ENCODE measurements at places on chromosomes 12 and 14.

DNA sequence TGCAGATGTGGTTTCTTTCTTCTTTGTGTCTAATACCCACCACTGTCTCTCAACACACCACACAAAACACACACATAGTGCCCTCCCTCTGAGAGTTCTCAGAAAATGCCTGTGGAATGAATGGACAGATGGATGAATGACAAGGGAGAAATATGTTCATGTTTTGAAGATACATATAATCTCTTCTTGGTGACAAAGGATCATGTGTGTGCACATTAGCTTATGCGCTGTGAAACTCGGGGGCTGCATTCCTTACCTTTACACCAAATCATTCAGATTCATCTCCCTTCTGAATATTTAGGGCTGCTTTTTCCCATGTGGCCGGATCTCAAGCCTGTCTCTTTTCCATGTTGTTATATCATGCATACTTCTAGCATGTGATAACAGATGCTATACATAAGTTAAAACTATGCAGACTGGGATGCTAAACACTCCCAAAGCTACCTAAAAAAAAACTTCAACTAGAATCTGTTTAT, 111.4 kb downstream of the EPS8 start:
- no peak for DNase-seq

- DNase-seq: no peak
Observed at GRCh38 chr12:24232531-24232930, 283.1 kb upstream of the SOX5 start.

GRCh38 chr14:79578470-79578869, 632.8 kb downstream of the DIO2 start:
- DNase-seq: no peak

- DNase-seq: no peak
Observed at GRCh38 chr12:132774646-132775275, 13.1 kb upstream of the ANKLE2 start.

- no peak for DNase-seq
Observed at GRCh38 chr12:105158876-105159275, 51.3 kb downstream of the WASHC4 start.

DNA sequence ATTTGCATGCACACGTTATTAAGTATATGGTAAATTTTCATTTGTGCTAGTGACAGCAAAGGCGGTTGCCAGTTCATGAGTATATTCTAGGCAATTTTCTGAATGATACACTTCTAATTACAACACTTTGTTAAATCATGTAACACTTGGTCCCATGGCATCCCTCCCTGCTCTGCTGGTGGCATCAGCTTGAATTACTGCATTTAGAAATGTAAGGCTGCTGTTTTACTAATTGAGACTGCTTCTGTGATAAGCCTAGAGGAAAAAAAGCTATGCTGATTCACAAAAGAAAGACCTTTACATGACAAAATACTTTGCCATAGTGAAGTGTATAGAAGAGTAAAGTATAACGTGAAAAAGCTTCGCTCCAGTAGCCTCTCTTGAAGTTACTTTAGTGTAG, 636.1 kb downstream of the KCNH5 start:
- DNase-seq: no peak

DNA sequence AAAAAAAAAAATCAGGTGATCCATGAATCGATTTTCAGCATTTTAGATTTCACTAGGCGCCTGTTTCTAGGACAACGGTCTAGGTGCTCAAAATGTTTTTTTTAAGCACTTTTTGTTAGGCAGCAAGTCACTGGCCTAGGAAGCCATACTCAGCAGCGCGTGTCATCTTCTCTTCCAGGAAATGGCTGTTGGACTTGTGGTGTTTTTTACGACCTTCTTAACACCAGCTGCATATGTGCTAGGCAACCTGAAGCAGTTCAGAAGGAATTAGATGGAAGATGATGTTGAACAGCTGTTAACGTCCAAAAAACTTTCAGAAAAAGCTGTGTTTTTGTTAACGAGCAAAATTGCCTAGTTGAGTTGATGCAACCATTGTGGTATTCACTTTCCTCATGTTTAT, 868 bp downstream of the COX8C start:
- no peak for DNase-seq

DNA sequence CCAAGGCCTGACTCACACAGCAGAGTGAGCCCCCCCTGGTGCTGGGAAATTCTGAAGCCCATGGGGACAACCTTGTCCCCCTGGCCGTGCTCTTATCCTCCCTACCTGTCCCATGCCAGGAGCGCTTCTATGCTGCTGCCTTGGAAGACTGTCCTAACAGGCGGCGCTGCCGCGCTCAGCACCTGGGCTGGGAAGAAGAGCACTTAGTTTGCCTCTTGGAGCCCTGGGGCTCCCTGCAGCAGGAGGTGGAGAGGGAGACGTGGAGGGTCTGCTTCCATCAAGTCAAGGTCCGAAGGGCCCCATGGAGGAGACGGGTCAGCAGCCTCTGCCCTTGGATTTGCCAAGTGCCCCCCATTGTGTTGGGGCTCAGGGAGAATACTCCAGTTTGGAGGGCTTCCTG, 300.5 kb downstream of the CACNA1C start:
- no peak for DNase-seq

- no peak for DNase-seq
Observed at GRCh38 chr14:103157969-103158368, 34.7 kb downstream of the TNFAIP2 start.

DNA sequence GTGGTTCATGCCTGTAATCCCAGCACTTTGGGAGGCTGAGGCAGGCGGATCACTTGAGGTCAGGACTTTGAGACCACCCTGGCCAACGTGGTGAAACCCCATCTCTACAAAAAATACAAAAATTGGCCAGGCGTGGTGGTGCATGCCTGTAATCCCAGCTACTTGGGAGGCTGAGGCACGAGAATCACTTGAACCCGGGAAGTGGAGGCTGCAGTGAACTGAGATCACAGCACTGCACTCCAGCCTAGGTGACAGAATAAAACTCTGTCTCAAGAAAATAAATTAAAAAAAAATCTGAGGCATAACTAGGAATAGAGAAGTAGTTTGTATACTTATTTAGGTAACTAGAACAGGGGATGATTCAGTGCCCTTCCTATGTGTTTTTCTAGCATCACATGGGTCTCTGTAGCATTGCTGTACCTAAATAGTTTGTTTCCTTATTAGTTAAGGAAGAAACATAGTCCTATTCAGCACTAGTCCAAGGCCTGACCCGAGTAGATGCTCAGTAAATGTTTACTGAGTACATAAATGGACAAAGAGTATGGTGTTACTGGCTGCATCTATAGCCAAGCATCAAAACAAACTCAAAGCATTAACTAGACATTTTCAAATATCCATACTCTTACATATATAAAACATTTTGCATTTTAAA, 21.7 kb downstream of the TAOK3 start:
- DNase-seq: no peak

DNA sequence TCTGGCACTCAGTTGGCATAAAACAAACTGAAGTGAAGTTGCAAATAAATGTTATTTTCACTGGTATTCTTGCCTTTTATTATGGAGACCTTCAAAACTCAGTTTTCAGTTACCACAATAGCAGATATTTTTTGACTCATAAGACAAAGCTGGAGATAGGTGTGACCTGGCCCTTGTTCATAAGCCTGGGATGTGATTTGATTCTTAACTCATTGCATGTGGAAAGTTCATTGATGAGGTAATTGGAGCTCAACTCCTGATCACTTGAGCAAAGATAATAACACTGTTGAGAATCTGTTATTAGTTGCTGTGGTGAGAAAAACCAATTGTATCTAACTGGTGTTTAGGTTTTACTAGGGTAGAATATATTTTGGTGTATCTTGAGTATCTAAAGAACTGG, 105.1 kb downstream of the AEBP2 start:
- no peak for DNase-seq

DNA sequence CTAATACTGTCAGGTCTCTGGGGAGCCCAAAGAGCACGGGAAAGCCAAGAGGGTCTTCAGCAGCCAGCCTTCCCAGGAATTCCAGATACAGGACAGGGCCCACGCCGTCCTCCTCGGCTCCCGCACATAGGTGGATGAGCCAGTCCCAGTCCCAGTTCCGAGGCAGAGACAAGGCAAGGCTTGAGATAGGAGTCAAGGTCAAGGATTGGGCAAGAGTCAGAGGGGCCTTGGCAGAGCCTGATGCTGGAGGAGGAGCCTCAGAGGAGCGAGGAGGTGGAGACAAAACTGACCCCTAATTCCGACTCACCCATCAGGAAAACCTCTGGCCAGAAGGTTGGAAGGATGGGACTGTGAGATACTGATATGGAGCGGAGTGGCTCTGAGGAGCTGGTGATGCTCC, 21.0 kb downstream of the KRT80 start:
- DNase-seq: no peak

DNA sequence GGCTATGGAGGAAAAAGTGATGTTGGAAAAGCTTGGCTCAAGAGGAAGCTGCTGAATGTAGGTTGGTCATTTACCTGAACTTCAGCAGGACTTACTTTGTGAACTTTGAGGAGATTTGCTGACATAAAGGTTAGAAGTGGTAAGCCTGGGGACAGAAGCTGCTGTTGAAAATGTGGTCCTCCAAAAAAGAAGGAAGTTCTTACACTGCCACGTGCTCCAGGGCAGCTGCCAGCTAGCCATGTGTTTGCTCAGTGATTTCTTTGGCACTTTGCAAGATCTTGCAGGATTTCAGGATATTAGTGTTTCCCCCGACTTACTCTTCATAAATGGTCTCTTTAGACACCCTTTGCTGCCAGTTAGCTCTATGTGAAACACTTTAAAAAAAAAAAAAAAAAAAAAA, 14.8 kb upstream of the DYRK2 start:
- DNase-seq: no peak

DNA sequence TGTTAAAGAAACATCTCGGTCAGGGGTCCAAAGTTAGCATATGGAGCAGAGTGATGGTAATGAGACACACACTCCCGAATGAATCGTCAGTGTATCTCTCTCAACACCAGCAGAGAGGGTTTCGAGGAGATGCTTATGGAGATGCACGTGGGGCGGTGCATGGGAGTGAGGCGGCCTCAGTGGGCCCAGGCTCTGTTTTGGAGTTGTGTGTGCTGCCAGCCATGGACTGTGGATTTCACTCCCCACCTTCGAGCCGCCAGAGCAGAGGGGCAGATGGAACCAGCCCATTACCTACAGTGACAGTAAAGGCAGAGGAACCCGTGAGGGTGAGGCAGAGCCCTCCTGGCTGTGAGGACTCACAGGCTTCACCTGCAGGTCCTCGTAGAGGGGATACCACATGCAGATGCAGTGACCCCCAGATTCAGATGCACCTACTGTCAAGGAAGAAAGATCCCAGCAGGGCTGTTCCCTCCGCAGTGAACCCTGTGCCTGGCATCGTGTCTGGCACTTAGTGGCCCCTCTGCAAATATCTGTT, 68.2 kb downstream of the WDR20 start:
- DNase-seq: no peak

DNA sequence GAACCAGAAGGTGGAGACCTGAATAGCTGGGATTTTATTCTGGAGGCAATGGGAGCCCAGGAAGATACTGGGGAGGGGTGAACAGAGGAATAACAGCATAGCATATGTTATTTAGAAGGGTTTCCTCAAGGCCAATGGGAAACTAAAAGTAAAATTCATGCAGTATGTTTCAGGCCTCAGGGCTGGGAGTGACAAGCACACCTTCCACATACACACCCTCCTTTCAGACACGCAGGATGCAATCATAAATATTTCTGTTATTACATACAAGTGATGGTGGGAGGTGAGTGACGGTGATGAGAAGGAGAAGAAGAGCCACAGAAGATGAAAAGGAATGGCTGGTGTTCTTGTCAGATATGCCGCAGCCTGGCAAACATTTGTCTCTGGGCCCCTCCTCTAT, 106.1 kb upstream of the FLRT2 start:
- no peak for DNase-seq

DNA sequence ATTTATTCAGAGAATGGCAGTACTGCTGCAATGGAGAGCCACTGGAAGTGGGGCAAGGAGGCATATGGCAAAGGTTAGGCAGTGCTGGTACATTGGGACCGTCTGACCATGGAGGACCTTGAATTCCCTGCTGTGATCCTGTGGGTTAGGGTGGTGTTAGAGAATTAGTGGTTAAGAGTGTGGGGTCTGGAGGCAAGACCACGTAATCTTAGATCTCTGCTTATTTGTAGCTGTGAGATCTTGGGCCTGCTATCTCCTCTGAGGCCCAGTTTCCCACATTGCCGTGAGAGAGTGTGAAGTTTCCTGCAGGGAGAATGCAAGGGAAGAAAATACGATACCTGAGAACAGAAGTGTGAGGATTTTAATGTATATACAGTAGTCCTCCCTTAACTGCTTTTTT, 147.7 kb downstream of the ERC1 start:
- DNase-seq: no peak

DNA sequence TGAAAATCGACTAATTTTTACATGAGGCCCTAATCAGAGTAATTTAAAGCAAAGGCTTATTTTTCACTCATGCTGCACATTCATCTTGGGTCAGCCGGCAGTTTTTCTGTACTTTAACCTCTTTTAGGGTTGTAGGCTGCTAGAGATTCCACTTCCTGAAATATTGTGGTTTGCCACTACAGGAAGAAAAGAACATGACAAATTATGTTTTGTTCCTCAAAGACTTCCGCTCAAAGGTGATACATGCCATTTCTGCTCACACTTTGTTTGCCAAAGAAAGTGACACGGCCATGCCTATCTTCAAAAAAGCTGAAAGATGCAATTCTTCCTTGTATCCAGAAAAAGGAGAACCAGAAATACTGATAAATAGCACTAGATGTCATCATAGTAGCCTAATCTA, 183.4 kb upstream of the PPFIA2 start:
- DNase-seq: no peak

- no peak for DNase-seq
Observed at GRCh38 chr12:27810756-27811155, 30.7 kb upstream of the MANSC4 start.

DNA sequence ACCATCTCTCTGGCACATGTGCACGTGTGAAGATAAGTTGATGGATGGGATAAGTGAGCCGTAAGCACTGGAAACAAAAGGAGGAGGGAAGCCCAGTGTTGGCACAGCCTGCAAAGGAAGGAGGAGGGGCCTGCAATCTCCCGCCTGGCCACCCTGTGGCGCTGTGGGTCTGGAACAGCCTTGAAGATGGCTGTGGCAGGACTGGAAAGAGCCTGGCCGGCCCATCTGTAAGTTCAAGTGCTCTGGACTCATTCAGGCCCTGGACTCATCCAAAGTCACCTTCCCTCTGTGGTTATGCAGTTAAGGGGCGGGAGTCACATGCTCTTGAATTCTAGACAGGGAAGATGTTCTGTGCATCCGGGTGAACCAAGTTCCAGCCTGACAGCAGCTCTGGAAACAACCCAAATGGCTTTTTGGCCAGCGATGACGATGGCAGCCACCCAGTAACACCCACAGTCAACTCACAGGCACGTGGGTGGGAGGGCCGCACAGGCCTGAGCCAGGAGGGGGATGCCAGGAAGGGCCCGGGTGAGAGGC, 50.4 kb downstream of the CHGA start:
- no peak for DNase-seq

- peak; percentile 79 for DNase-seq
Observed at GRCh38 chr14:70972107-70972976, 65.1 kb downstream of the PCNX1 start.

- DNase-seq: no peak
Observed at GRCh38 chr12:108483213-108484059, 31.6 kb upstream of the FICD start.

DNA sequence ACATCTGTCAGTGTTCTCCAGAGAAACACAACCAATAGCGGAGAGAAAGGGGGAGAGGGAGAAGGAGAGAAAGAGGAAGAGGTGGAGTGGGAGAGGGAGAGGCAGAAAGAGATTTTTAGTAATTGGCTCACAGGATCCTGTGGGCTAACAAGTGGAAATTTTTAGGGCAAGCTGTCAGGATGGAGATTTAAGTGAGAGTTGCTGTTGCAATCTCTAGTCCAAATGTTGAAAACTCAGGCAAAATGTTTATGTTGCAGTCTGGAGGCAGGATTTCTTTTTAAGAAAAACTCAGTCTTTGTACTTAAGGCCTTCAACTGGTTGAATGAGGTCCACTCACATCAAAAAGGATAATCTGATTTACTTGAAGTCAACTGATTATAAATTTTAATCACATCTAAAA, 12.5 kb upstream of the GLIPR1L2 start:
- DNase-seq: no peak

Data from CD4-positive, alpha-beta T cell treated with Interleukin-15 for 1 hour (primary cell).